ENCODE measurements at places on chromosomes 6 and 20. TPM values are rescaled to one million over a fixed set of nuclear protein-coding genes. Genes with fewer than 3 reads are reported as not detected.
A peak's percentile ranks its signal among the peaks of the same experiment; 100 is the strongest.

Gene PLA2G7
- total RNA-seq, result 7.2 TPM

Gene GPR6
- not detected for total RNA-seq

Gene SLC17A4
- not detected for total RNA-seq

Gene BFSP1
- 1.6 TPM for total RNA-seq

Gene IRF4
- total RNA-seq, result 9.1 TPM

Gene GABRR2
- 0.32 TPM for total RNA-seq

DNA sequence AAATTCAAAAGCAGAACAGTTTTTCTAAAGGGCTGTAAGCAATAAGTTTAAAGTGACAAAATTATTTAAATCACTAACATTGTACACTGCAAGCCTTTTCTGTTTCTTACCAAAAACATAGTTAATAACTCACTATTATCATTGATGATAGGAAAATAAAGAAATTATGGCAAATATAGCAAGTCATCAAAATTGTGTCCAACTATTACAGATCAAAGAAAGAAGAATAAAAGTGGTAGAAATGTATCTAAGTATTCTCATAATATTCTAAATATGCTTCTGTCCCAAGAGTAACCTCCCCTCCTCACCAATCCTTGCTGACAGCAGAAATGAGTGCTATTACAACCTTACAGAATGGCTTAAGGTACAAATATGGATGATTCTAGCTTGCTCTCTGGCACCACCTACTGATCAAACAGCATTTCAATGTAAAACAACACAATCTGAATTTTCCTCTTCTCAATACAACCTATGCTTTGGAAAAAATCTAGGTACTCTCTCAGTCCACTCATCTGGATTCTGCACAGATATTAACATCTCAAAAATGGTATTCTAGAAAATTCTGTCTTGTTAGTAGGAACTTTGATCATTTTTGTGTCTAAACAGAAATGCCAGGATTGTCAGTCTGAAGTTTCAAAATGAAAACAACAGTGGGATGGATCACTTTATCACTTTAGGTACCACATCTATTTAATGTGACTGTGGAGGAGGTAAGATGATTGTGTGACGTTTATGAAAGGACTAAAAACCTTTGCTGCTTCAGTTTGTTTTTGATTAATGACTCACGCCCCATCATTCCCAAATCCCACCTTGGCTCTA, 40.9 kb downstream of the ZFP64 start:
- no peak overlapping the region for H3K27ac ChIP-seq
- H3K4me3 ChIP-seq, result no peak overlapping the region
- no peaks in the 10 kb centered on the region for H3K27me3 ChIP-seq
- peaks cover 3% of the 10 kb centered on the region for H3K36me3 ChIP-seq

DNA sequence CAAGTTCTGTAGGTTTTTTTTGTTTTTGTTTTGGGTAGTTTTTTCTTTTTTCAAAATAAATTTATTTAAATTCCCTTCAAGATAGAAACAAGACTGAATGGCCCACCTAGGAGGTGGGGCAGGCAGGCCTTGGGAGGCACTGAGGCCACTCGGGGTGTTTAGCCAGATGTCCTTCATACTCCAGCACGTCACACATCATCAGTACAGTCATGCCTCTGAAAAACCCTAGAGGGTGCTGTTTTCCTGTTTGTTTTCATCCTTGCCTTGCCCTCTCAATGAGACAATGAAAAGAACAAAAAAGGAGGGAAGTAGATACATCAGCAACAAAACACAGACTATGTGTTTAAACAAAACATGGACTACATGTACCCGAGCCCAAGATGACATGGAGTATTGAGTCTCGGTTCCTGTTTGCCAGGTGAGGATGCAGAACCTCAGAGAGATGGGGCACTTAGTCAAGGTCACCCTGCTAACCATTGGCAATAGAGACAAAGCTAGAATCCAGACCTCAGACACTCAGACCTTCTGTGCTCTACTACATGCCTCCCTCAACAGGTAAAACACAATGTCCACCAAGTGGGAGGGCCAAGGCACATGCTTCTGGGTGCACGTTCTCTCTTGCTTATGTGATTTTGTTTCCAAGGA, 26.8 kb upstream of the CLIC5 start:
- DNase-seq, result no peak
- H3K36me3 ChIP-seq, result no peaks in the 10 kb centered on the region
- H3K27ac ChIP-seq, result no peak overlapping the region
- H3K27me3 ChIP-seq, result no peaks in the 10 kb centered on the region
- H3K4me1 ChIP-seq, result no peaks in the 10 kb centered on the region
- H3K4me3 ChIP-seq, result no peak overlapping the region

GRCh38 chr6:148240861-148241477, 101.7 kb upstream of the SASH1 start:
- DNase-seq, result no peak
- H3K4me3 ChIP-seq, result no peak overlapping the region
- H3K27ac ChIP-seq, result peak overlapping the region; percentile 80
- H3K27me3 ChIP-seq, result no peaks in the 10 kb centered on the region
- no peaks in the 10 kb centered on the region for H3K36me3 ChIP-seq

DNA sequence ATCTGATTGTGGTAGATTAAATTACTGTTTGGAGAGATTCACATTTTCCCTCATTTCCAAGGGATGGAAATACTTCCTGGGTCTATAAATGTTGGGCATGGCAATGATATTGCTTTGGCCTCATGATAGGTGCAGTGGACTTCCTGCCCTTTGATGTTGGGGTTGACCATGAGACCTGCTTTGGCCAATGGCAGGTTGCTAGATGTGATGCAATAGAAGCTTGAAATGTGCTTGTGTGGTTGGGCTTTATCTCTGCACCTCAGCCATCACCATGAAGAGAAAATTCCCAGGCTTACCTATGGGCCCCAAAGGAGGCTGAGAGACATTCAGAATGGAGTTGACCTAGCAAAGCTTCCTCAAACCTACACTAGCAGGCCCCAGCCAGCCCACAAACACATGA, 69.4 kb downstream of the SLC22A3 start:
- no peak for DNase-seq
- no peaks in the 10 kb centered on the region for H3K27me3 ChIP-seq
- H3K4me3 ChIP-seq, result no peak overlapping the region

- H3K4me1 ChIP-seq, result no peaks in the 10 kb centered on the region
- H3K27ac ChIP-seq, result no peak overlapping the region
- no peak for DNase-seq
- H3K4me3 ChIP-seq, result no peak overlapping the region
- no peaks in the 10 kb centered on the region for H3K36me3 ChIP-seq
- H3K27me3 ChIP-seq, result no peaks in the 10 kb centered on the region
Measured at GRCh38 chr6:1082285-1082935, 229.5 kb upstream of the FOXQ1 start.

DNA sequence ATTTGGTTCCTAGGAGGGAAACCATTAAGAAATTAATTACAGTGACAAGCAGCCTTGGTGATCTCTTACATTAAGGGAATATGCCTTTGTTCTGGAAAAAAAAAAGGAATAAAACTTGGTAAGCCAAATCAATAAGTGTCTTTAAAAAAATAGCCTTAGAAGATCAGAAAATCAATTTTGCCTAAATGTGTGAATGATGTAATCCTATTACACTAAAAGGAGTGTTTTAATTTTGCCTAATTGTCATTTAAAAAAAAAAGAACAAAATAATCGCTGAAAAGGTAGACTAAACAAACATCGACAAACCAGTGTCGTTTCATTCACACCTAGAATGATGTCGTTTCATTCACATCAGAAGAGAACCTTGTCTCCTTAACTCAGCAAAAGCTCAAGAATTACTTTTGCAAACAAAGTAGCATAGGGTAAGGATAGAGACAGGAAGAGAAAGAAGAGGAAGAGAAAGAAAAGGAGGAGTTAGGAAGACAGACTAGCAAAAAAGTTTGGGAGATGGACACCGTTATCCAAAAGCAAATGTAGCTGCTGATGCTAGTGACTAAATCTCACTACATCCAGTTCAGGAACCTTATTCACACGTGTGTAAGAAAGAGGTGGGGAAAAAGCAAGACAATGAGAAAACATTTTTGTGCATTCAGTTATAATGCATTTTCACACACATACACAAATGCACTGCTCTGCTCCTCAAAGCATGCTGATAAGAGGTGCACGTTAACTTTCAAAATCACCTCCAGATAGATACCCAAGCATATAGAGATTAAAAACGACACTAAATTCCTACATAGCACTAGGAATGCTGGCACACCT, 60.6 kb downstream of the HIVEP2 start:
- no peaks in the 10 kb centered on the region for H3K36me3 ChIP-seq
- H3K4me3 ChIP-seq, result peak overlapping the region; percentile 24
- peak overlapping the region; percentile 81 for H3K27ac ChIP-seq
- no peaks in the 10 kb centered on the region for H3K4me1 ChIP-seq
- no peak for DNase-seq
- H3K27me3 ChIP-seq, result no peaks in the 10 kb centered on the region

DNA sequence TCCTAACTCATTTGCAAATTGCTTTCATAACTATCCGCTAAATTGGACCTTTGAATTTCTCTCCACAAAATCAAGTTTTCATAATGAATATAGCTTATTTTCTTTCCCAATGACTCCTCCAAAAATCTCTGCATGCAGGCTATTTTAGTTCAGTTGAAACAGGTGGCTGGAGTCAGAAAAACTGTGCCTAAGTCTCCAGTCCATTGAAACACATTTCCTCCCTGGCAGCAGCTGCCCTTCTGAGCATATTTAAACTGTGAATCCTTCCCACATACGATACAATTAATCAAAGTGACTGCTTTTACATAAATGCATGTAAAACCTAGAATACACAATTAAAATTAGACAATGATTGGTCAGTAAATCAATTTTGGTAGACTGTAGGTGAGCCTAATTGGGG, 344.6 kb upstream of the MARCKS start:
- no peaks in the 10 kb centered on the region for H3K36me3 ChIP-seq
- no peak for DNase-seq
- no peaks in the 10 kb centered on the region for H3K27me3 ChIP-seq
- H3K4me3 ChIP-seq, result no peak overlapping the region

GRCh38 chr6:35161266-35161665, 20.1 kb upstream of the TCP11 start:
- no peak for DNase-seq
- no peaks in the 10 kb centered on the region for H3K4me1 ChIP-seq
- H3K27me3 ChIP-seq, result no peaks in the 10 kb centered on the region

DNA sequence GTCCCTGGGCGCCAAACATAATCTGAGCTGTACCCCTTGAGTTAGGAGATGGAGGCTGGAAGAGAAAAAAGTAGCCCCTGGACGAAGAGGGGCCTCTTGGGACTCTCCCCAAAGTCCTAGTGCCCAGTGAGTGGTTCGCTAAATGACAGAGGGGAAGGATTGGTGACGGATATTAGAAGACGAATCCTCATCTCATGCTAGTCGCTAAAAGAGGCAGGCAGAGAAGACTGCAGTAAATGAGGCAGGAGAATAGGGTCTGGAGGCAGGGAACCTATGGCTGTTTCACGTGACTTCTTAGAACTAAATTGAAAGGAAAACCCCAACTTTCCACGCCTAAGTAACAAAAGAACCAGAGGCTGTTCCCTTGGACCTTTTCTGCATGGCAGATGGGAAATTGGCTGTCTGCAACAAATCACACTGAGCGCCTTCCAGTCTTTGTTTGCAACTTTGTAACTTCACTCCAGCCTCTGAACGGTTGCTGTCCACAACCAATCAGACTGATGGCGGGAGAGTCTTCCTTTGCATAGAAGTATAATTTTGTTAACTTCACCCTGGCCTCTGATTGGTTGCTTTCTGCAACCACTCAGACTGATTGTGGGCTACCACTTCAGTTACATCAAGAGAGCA, 731 bp upstream of the RBL1 start:
- peak overlapping the region; percentile 33 for H3K27ac ChIP-seq
- no peak for DNase-seq
- H3K4me3 ChIP-seq, result peak overlapping the region; percentile 83
- no peaks in the 10 kb centered on the region for H3K27me3 ChIP-seq
- H3K36me3 ChIP-seq, result no peaks in the 10 kb centered on the region
- H3K4me1 ChIP-seq, result peaks cover 4% of the 10 kb centered on the region

GRCh38 chr20:53569606-53570307, 23.9 kb downstream of the ZNF217 start:
- H3K27ac ChIP-seq, result no peak overlapping the region
- H3K4me3 ChIP-seq, result no peak overlapping the region
- H3K36me3 ChIP-seq, result no peaks in the 10 kb centered on the region
- no peaks in the 10 kb centered on the region for H3K4me1 ChIP-seq
- DNase-seq, result peak; percentile 10
- H3K27me3 ChIP-seq, result no peaks in the 10 kb centered on the region

DNA sequence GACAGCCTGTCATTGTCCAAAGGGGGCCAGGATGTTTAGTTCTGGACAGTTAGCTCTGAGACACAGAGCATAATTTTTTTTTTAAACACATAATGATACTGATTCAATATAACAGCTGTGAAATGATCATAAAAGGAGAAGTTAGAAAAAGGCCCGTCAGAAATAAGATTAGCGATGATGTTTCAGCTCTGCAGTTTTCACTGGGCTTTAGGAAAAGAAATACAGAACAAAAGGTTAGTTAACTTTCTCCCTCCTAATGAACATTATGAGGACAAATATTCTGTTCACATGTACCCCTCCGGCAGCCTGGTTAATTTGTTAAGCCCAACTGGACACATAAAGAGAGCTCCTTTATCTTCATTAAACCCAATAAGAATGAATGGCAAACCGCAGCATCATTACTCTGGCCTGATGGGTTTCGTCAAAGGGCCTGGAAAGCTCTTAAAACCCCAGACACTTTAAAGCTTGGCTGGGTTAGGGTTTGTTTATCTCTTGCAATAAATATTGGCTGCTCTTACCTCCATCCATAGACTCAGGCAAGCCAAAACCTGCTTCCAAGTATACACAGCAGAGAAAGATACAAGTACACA, 394.6 kb downstream of the KIF16B start:
- H3K4me3 ChIP-seq, result no peak overlapping the region
- no peaks in the 10 kb centered on the region for H3K27me3 ChIP-seq
- no peak for DNase-seq
- no peak overlapping the region for H3K27ac ChIP-seq
- H3K4me1 ChIP-seq, result no peaks in the 10 kb centered on the region

DNA sequence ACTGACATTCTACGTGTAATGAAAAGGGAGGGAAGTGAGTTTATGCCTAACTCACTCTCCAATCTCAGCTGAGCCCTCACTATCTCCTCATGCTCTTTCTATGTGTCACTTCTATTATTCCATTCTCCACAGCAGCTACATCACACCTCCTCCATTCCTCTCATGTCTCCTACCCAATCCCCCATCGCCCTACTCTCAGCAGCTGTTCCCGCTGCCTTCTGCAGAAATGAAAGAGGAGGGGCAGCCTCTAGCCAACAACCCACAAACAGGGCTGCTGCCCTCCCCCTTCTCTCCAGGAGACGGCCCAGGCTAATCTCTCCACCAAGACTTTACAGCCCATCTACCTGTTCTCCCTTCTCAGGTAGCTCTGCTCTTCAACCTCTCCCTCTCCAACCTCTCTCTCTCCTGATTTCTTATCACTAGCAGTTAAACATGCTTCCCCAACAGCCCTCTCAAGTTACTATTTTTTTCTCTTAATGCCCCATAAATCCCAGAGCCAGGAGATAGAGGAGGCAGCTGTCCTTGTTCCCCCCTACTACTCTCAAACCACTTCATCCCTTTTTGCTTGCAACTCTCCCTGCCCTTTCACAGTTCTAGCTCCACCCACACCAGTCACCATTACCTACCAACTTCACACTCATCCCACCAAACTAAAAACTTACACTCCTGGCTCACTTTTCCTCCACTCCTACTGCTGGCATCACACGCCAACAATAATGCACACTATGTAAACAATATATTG, 136.5 kb downstream of the BTBD9 start:
- no peak for DNase-seq
- no peaks in the 10 kb centered on the region for H3K36me3 ChIP-seq
- no peaks in the 10 kb centered on the region for H3K27me3 ChIP-seq
- H3K4me1 ChIP-seq, result no peaks in the 10 kb centered on the region
- H3K27ac ChIP-seq, result no peak overlapping the region
- no peak overlapping the region for H3K4me3 ChIP-seq

Measured in breast epithelium (tissue), 4 donors.